Progenitor cell of endocrine pancreas (in vitro differentiated cells): ENCODE measurements at places on chromosomes 6 and 20.

GRCh38 chr6:25458485-25458884 lies 179.3 kb downstream of the CARMIL1 start:
- DNase-seq: no peak

DNA sequence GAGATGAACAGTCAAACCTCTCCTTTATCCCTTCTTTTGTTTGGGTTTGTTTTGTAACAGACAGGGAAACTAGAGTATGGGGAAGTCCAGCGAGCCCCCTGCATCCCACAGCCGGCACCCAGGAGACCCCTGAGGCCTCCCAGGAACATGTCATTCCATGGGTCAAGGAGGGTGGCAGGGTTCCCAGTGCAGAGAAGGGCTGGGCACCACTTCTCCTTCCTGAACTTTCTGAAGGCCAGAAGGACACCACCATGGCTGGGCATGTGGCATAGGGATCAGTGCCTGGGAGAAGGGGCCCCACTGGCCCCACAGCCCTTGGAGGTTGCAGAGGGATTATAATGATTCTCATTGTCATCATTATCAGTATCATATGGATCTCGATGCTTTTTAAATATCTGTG lies 13.9 kb upstream of the CST7 start:
- DNase-seq: no peak

GRCh38 chr6:53100561-53100960 lies 35.4 kb downstream of the FBXO9 start:
- no peak for DNase-seq

DNA sequence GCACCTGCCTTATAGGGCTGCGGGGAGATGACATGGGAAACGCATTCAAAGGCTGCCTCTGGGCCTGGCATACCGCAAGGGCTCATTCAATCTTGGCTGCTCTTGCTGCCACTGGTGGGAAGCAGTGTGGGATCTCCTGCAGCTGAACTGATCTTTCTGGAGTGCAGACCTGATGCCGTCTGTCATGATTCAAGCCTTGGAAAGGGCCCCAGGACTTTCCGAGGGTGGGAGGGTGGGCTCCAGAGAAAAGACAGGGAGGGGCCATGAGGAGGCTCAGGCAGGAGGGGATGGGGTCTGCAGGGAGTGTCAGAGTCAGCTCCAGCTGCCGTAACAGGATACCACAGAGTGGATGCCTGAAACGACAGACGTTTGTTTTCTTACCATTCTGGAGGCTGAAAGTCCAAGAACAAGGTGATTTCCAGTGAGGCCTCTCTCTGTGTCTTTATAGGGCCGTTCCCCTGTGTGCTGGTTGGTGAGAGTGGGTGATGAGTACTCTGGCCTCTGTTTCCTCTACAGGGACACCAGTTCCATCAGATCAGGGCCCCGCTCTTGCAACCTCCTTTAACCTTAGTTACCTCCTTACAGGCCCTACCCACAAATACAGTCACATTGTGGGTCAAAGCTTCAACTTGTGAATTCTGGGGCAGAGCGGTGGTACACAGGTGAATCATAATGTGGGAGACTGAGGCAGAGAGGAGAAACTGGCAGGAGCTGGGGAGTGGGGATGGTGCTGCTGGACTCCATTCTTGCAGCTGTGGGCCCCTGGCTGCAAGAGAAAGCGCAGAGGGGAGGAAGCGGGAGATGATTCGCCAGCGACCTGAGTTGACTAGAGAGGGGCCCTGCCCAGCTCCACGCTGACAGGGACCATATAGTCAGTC lies 148.4 kb downstream of the SYCP2 start:
- DNase-seq: no peak

GRCh38 chr6:10901770-10902169 lies 14.9 kb downstream of the SYCP2L start:
- DNase-seq: no peak
